ENCODE measurements at places on chromosomes 16 and 17.
A peak's percentile ranks its signal among the peaks of the same experiment; 100 is the strongest.

DNA sequence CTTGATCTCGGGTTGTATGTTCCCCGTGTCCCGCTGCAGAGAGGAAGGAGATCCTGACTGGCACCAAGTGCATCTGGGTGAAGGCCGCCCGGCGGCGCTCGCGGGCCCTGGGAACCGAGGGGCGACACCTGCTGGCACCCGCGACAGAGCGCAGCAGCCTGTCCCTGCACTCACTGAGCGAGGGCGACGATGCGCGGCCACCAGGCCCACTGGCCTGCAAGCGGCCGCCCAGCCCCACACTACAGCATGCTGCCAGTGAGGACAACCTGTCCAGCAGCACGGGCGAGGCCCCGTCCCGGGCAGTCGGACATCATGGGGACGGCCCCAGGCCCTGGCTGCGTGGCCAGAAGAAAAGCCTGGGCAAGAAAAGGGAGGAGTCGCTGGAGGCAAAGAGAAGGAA, 7.5 kb downstream of the BTBD17 start:
- DNase-seq, result peak; percentile 44

GRCh38 chr17:58516644-58517377, 2.4 kb upstream of the MTMR4 start:
- DNase-seq, result no peak

DNA sequence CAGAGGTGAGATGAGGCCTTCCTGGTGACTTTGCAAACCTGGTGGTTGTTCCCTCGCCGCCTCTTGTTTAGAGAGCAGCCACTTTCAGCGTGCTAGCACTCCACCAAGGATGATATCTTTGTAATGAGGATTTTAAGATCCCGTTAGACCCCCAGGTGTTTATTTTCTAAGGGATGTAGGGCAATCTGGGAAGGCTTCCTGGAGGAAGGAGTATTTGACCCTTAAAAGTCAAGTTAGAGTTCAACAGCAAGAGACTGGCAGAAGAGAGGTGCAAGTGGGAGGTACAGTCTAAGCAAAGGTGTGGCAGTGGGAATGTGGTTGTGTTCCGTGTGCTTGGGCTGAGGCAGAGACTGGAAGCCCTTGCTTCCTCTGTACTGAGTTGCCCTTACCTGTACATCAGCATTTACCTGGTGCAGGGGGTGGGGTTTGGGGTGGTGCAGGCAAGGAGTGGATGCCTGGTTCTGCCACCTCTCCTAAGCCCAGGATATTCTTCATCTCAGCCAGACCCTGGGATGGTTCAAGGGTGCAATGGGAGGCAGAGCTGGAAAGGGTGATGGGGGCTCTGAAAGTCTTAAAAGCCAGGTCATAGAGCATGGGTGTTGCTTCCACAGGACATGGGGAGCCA, 83.6 kb downstream of the SDR42E1 start:
- no peak for DNase-seq

DNA sequence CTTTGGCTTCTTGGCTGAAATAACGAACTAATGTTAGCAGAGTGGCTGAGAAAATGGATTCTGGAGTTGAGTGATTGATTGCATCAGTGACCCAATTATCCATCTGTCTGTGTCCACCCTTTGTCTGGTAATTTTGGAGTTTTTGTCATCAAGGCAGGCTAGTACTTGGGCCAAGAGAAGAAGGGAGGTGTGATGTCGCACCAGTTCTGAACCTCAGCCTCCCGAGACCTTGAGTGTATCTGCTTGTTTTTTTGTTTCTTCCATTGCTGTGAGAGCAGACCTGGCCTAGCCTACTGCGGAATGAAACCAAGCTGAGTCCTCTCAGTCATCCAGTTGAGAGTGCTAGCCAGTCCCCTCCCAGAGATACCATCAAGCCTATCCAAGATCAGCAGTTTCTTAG, 4.5 kb downstream of the ABCA8 start:
- DNase-seq, result no peak

GRCh38 chr17:71593078-71593477, 527.7 kb upstream of the SOX9 start:
- DNase-seq, result no peak

DNA sequence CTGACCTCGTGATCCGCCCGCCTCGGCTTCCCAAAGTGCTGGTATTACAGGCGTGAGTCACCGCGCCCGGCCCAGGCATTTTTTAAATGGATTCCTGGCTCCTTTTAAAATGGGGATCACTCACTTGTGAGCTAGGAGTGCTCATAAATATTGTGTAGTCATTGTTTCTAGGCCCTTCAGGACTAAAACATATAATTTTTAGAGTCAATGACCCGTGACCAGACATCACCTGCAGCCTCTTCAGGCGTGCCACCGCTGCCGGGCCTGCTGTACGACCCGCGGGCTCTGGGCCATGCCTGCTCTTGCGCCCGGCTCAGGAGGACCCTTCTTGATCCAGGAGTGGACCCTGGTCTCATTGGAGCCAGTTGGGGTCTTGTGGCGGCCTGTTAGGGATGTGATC, 30.8 kb downstream of the EFCAB5 start:
- no peak for DNase-seq
